C1 segment of cervical spinal cord (tissue), 14 donors: ENCODE measurements at places on chromosomes 16 and 17.

- DNase-seq: no peak
These were observed 494.5 kb upstream of the CA10 start for GRCh38 chr17:52653014-52653413.

GRCh38 chr16:4548124-4548523 lies 8.0 kb upstream of the C16orf96 start:
- no peak for DNase-seq

DNA sequence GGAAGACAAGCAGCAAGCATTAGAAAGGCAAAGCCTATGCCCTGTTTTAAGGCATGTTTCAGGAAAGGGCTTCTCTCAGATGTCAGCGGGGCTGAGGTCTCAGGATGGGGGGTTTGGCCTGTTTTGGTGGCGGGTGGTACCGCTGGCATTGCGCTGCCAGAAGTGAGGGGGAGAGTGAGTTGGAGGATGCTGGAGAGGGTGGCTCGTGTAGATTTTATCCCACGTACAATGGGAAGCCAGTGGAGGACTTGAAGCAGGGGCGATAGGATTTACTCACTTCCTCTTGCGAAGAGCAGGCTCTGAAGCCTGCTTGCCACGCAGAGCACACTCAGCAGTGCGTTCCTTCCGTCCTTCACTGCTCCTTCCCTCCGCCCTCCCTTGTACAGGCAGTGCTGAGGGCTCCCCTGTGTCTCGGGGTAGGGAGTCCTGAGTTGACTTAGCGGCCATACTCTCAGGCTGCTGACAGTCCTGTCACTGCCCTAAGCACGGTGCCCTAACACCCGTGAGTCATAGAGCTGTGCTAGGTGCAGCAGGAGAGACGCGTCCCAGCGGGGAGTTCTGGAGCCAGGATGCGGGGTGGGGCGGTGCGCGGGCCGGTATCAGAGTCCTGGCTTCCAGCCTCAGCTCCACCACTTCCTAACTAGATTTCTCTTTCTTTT lies 113.1 kb downstream of the SNX29 start:
- DNase-seq: no peak

GRCh38 chr16:74633686-74634085 lies 26.8 kb upstream of the GLG1 start:
- DNase-seq: no peak

- DNase-seq: no peak
These were observed 7.7 kb upstream of the KRT38 start for GRCh38 chr17:41448506-41448905.

DNA sequence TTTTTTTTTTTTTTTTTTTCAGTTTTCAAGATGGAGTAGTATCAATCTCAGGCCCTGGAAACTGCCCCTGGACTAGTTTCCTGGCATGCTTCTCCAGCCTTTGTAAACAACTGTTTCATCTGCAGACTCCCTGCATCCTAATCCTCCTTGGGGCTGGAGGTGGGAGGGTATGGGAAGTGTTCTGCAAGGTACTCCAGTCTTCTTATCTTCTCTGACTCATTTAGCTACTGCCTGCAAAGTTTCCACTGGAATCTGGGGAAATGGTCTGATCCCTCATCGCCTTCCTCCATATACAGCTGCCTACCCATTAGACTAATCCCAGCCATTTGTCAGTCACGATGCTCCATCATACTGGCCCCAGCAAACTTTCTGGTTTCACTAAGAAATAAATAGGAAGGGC lies 21.5 kb downstream of the COPZ2 start:
- no peak for DNase-seq

DNA sequence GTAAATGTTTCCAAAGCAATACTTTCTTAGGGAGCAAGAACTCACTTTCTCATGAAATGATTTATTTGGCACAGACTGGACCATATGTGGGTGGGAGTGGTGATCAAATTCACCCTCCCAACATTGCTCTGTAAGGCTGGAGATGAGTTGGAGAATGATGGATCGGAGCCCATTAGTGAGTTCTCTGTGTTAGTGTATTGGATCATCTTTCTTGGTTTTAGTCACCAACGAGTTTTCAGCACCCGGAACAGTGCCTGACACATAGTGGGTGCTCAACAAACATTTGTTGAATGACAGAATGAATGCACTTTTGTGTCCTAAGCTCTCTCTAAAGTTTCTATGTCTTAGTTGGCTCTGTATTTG lies 104.5 kb upstream of the FAM20A start:
- no peak for DNase-seq

DNA sequence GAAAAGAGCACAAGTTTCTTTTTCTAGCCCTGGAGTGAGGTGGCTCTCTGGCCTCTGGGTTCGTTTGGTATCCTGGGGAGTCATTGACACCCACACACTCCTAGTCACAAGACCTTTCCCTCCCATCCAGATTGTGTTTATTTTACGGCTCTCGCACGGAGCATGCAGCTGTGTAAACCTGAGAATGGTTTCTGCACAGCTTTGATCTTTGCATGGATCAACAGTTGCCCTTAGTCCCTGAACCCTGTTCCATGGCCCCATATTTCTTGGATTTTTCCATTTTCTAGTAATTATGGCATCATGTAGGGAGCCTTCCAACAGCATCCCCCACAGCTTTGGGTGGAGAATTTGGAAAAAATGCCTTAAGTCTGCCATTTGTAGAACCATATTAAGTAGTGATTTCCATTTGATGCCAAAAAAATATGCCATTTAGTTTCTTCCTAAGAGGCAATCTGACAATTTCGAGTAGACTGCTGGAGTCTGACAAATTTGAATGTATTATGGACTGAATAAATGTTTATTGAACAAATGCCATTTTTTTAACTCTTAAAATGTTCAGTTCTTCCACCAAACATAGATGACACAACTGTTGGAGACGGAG lies 197.7 kb downstream of the WWOX start:
- DNase-seq: no peak

DNA sequence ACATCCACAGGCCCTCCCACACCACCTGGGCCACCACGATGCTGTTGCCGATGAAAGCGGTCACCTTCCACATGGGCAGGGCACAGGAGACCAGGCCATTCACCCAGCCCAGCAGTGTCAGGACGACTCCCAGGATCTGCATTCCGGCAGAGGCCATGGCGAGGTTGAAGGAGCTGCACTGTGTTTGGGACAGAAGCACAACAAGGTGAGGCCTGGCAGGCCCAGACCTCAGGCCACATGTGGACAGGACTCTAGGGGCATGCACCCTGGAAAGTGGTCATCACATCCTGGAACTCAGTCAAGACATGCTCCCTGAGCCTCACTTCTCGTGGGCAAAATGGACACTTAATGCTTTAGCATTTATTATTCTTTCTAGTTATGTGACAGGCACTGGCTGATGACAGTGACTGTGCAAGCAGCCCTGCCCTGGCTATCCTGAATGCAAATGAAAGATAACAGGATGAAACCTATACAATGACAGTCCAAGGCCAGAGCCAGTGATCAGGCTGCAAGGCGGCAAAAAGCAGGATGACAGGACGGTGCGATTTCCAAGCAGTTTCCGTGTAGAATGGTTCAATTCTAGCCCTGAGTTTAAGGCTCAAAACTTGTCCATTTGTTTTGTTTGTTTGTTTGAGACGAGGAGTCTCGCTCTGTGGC lies 2.0 kb downstream of the CLDN6 start:
- DNase-seq: no peak

GRCh38 chr16:27270349-27270748 lies 1.8 kb upstream of the NSMCE1 start:
- no peak for DNase-seq

DNA sequence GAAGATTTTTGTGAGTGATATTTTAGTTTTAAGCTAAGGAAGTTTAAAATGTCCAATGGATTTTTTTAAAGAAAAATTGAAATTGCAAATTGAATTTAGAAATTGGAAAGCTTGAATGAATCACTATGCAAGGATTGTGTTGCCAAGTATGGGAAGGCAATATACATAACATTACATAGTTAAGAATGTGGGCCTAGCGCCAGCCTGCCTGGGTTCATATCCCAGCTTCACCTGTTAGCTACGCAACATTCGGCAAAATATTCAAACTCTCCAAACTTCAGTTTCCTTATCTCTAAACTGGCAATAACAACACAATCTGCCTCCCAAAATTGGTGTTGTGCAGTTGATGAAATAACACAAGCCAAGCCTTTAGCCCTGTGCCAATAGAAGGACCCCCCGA lies 50.4 kb upstream of the DNAH9 start:
- no peak for DNase-seq

DNA sequence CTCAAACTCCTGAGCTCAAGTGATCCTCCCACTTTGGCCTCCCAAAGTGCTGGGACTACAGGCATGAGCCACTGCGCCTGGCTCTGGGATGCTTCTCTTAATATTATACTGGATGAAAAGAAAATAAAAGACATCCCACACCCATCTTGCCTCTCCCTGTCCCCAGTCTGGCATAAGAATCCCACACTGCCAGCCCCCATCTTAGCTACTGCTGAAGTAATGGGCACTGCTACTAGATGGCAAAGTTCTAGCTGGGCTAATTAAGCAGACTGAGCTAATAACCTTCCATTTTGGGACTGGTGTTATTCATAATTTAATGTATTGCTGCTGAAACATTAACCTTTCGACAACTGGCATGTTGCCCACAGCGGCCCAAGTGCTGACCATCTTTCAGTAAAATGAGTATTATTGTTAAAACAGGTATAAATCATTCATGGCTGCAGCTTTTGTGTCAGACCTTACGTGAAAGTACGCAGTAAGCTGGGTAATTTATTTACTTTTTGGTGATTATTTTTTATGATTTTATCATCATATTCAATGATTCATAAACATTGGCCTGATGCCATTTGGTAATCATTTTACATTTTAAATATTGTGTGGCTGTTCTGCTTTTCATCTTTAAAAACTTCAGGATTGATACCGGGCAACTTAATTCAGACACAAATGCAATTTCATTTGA lies 47.4 kb upstream of the ZFHX3 start:
- DNase-seq: no peak

- no peak for DNase-seq
These were observed 13.2 kb downstream of the AANAT start for GRCh38 chr17:76480632-76481031.

DNA sequence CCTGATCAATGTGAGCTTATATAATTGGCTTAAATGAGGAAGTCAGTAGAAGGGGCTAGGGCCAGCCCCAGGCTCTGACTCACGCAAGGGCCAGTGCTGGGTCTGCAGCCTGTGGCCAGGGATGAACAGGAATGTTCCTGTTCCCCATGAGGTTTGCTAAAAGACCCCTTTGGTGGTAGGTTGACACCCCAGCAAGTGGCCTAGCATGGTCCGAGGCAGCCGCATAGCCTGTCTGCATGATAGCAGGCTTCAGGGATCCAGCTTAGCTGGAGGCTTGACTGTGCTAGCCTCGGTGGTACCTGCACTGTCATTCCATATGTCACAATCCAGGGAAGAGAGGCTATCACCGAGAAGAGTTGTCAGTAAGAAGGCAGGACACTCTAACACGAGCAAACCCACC lies 23.5 kb downstream of the TRIM25 start:
- DNase-seq: no peak

DNA sequence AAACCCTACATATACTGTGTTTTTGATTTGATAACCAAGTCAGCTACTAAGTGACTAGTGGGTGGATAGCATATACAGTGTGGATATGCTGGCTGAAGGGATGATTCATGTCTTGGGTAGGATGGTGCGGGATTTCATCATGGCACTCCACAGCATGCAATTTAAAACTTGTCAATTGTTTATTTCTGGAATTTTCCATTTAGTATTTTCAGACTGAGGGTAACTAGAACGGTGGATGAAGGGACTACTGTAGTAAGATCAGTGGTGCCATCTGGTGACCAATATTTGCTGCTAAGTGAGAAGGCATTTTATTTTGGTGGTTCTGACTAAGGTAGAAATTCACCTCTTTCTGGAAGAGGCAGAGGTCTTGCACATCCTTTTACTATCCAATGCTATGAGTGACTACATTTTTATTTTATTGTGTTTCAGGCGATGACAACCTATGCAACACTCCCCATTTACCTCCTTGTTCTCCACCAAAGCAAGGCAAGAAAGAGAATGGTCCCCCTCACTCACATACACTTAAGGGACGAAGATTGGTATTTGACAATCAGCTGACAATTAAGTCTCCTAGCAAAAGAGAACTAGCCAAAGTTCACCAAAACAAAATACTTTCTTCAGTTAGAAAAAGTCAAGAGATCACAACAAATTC lies 3.1 kb downstream of the CDC6 start:
- no peak for DNase-seq

- no peak for DNase-seq
These were observed 40.9 kb upstream of the NAT9 start for GRCh38 chr17:74816905-74817620.

GRCh38 chr17:81831563-81831956 lies 1.5 kb downstream of the MCRIP1 start:
- no peak for DNase-seq

DNA sequence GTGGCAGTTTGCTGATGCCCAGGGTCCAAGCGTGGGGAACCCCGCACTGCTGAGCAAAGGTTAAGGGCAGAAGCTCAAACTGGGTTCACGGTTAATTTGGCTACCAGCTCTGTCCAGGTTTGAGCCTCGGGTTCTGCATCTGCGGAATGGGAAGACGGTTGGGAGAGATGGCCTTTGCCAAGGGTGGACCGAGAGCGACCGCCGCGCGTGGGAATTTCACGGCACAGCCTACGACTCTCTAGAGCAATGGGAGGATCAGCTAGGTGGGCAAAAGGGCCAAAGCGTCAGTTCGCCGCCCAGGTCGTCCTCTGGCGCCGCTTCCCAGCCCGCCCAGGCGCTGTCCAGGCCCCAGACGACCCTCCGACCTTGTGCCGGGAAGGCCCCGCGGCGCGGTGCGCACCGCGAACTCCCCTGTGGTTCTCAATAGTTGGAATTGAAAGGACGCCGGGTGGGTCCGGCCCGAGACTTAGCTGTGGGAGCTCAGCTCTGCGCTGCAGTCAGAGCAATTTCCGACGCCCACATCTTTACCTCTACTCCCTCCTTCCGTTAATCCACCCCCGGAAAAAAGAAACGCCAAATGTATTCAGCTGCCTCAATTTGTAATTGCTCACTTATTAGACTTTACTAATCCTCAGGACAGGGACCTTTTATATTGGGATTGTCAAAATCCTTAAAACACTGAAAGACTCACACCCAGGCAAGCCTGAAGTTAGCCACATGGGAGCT lies 2.5 kb upstream of the HS3ST3B1 start:
- DNase-seq: no peak

DNA sequence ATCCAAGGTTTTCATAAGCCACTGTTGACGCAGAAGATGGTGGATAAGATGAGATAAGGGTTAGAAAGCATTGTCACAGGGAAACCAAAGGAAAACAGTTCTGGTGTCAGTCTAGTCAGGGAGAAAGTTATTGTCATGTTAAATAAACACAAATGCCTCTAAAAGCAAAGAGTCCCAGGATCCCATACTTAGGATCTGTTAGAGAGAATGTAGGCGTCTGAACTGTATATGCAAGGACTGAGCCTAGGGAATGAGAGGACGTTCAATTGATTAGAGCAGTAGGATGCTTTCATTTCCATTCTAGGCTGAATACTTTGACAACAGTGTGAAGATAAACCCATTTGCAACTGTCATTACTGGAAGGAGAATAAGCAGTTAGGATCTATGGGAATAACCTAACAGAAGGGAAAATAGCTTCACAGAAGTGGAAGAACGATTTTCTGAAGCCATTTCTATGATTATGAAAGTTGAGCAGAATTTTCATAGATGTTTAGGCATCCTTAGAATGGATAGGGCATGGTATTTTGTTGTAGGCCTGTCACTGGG lies 1149.1 kb upstream of the CDH8 start:
- DNase-seq: no peak

GRCh38 chr16:62966626-62967025 lies 930.4 kb upstream of the CDH8 start:
- no peak for DNase-seq
